ENCODE measurements at places on chromosomes 1 and 21.
A peak's percentile ranks its signal among the peaks of the same experiment; 100 is the strongest.

GRCh38 chr1:63795455-63795854, 21.6 kb downstream of the ROR1 start:
- DNase-seq: no peak

DNA sequence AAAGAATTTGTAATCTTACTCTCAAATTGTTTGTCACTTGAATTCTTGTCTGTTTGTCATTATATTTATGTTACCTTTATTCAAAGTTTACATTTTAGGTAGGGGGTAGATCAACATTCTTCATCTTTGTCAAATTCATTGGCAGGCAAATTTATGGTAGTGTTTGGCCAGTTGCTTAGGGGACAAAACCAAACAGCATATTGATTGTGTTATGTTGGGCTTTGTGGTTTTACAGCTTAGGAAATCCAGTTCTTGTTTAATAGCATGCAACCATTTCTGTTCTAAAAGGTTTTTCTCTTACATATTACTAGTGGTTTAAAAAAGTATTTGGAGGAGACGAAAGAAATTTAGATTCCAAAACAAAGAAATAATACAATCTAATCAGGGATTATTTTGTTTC, 91.4 kb downstream of the HMCN1 start:
- no peak for DNase-seq

- no peak for DNase-seq
These were observed 48.5 kb upstream of the ACOT11 start for GRCh38 chr1:54499360-54500106.

DNA sequence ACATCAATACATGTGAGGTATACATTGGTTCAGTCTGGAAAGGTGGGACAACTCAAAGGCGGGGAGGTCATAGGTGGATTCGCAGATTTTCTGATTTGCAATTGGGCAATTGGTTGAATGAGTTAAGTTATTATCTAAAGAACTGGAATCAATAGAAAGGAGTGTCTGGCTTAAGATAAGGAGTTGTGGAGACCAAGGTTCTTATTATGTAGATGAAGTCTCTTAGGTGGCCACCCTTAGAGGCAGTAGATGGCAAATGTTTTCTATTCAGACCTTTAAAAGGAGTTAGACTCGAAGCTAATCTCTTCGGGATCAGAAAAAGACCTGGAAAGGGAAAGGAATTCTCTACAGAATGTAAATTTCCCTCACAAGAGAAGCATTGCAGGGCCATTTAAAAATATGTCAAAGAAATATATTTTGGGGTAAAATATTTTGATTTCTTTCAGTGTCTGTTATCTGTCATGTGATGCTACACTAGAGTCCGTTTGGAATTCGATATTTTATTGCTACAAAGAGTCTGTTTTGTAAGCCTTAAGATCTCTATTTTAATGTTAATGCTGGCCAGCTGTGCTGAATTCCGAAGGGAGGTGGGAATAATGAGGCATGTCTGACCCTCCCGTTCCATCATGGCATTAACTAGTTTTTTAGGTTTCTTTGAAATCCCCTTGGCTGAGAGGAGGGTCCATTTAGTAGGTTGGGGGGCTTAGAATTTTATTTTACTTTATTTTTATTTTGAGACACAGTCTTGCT, 265.1 kb downstream of the PTPRU start:
- DNase-seq: no peak

- DNase-seq: no peak
These were observed 13.8 kb downstream of the GALNT2 start for GRCh38 chr1:230080822-230081221.

GRCh38 chr1:151184211-151184610, 5.8 kb downstream of the VPS72 start:
- no peak for DNase-seq

GRCh38 chr1:3679098-3679555, 26.8 kb downstream of the TP73 start:
- DNase-seq: no peak

- peak; percentile 17 for DNase-seq
These were observed 56.8 kb downstream of the ZBTB17 start for GRCh38 chr1:15918962-15919715.

DNA sequence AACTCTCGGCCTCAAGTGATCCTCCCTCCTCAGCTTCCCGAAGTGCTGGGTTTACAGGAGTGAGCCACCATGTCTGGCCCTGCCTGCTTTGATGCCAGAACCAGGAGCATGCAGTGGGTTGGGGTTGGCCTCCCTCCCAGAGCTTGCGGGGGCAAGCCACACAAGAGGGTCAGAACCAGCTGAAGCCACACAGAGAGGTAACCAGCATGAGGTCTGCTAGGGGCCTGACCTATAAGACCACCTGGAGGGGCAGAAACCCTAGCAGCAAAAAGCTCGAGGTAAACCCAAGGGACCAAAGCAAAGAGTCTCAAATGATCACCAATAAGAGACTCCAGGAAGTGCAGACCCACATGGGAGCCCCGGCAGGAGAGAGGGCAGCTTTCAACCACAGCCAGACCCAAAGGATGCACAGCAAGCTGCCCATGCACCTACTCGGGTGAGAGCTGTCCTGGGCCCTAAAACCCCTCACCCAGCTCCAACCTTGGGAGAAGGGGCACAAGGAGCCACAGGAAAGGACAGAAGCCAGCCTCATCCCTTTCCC, 81.2 kb downstream of the TOMM20 start:
- DNase-seq: no peak

DNA sequence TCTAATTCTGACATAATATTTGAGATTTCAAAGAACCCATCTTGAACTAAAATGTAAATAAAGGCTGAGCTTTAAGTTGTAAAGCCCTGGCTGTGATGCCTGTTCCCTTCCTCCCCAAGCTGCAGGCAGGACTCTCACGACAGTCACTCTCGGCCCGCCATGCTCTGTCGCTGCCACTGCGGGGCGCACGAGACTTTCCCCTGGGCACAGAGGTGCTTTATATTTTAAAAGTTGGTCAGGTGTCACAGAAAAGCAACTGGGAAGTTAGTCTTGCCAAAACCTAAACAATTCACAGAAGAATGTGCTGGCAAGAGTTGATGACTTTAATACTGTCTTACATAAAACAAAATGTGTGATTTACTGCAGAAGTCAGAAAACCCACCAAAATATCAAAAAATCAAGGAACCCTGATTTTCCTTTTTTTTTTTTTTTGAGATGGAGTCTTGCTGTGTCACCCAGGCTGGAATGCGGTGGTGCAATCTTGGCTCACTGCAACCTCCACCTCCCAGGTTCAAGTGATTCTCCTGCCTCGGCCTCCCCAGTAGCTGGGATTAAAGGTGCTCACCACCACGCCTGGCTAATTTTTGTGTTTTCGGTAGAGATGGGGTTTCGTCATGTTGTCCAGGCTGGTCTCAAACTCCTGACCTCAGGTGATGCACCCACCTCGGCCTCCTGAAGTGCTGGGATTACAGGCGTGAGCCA, 10.7 kb downstream of the LRRC47 start:
- DNase-seq: no peak

- DNase-seq: no peak
These were observed 156.0 kb downstream of the PGBD5 start for GRCh38 chr1:230270185-230270558.

GRCh38 chr1:30801771-30802198, 44.2 kb upstream of the LAPTM5 start:
- DNase-seq: peak; percentile 59

GRCh38 chr1:96581772-96582171, 139.8 kb upstream of the PTBP2 start:
- no peak for DNase-seq

DNA sequence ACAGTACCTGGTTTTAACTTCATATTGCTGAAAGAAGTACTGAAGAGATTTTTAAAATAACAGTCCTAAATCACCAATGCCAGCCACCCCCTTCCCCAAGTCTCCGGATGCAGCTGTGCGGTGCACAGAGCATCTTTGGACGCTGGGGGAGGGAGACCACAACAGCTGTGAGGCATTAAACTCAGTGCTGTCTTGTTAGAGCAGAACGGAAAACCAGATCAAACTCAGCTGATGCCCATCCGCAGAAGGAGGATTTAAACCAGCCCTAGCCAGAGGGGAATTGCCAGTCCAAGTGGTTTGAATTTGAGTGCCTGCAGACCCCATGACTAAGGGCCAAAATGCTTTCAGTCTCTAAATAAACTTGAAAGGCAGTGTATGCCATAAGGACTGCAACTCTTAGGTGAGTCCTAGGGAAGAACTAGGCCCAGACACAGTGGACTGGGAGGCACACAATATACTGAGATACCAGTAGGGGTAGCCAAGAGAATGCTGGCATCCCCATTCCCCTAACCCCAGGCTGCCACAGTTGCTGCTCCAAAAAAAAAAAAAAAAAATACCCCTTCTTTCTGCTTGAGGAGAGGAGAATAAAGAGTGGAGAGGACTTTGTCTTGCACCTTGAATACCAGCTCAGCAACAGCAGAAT, 576.2 kb downstream of the NEGR1 start:
- no peak for DNase-seq

DNA sequence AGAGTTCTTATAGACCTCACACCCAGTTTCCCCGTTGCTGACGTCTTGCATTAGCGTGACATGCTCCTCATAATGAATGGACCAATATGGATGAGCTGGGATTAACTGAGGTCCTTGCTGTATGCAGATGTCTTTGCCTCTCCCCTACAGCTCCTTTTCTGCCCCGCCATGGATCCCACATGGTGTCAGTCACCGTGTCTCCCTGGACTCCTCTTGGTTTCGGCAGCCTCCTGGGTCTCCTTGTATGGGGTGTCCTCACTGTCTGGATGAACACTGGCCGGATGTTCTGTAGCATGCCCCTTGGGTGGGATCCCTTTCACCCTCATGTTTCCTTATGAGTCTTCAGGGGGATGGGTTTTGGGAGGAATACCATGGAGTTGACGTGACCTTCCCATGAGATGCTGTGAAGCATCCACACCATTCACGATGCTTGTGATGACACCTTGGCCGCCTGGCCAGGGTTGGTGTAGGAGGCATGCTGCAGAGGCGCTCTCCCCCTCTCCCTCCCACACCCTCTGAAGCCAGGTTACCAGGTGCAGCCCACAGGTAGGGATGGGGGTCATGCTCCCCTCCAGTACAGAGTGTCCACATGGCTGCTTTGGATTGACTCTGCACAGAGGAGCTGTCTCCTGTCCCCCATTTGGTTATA, 4.4 kb downstream of the GJC2 start:
- no peak for DNase-seq

- no peak for DNase-seq
These were observed 1.5 kb upstream of the RPTN start for GRCh38 chr1:152160576-152160975.

DNA sequence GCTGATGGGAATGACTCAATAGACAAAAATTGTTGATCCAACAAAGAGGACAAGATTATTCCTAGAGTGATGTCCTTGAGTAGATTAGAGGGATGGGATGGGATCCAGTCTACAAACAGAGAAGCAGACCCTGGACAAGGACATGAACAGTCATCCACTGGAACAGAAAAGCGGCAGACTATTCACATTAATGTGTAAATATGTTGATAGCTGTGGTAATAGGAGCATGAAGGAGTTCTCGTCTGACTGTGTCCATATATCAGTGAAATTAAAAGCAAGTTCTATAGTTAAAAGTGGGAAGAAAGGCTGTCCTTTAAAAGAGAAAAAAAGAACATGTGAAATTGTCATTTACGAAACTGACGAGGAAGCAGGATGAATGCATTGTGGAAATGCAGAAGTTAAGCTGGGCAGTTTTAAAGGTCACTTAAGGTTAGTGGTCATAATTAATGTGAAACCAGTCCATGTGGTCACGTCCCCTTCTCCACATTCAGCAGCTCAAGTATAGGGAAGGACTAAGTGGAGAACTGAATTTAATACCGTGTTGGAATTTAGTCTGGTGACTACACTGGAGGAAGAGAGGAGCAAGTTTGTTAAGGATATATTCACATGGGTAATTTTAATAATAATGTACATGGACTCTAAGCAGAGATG, 62.1 kb downstream of the PIK3R3 start:
- no peak for DNase-seq

DNA sequence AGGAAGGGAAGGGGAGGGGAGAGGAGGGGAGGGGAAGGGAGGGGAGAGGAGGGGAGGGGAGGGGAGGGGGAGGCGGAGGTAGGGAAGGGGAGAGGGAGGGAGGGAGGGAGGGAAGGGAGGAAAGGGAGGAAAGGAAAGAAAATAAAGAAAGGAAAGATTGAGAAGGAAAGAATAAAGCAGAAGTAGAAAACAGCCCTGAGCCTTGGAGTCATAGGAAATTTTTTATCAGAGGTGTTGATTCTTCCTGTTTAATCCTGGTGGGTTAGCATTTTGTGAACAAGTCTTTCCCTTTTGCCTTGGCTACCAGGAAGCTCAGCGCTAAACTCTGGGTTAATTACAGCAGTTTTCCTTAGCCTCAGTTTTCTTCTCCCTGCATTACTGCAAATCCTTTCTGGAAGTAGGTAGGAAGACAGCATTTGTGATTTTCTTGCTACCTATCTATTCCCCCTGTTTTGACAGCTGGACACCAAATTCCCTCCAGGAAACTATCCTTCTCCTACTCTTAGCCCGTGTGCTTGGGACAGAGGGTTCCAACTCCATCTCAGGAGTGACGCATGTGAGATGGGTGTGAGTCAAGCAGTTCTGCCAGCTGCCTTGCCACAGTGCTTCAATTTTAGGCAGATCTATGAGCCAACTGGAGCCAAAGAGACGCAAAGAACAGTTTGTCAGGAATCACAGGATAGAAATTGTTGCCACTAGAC, 26.9 kb downstream of the TOMM20 start:
- DNase-seq: no peak

DNA sequence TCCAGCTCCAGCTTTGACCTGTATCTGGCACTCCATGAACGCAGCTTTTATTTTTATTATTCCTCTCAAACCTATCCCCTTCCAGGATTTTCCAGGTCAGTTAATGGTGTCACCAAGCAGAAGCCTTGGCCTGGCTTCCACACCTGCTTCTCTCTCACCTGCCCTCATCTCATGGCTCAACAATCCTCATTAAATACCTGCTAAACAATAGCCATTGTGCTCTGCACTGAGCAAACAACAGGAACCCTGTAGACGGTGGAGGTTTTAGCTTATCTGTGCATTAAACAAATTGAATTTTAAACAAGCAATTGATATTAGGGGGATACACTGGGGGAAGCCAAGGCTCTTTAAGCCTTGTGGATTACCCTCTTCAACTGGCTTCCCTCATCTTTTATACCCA, 15.3 kb downstream of the PYCR2 start:
- no peak for DNase-seq

DNA sequence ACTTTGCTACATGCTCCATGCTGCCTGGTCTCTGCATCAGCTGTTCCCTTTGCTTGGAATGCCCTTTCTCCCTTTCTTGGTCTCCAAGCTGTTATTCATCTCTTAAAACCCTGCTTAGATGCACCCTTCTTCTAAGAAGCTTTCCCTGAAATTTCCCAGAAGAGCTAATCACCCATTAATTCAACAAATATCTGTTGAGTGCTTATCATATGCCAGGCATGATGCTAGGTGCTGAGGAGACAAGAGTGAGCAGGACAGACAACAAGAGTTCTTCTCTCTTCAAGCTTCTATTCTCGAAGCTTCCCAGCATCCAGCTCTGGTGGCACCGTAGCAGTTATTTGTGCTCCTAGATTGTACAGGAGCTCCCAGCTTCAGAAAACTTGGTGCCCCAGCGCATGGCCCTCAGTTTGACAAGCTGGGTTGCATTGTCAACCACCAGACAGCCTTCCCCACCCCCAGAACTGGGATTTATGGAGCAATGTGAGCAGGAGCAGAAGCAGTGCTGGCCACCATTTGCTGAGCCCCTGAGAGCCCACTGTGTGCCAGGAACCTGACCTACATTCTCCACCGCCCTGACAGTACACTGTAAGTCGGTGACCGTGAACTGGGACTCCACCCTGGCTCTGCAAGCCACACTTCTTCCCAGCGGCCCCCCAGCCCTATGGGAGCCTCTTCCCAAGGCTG, 68.0 kb upstream of the ACOT11 start:
- DNase-seq: no peak
